ENCODE measurements at places on chromosomes 13 and 19.

DNA sequence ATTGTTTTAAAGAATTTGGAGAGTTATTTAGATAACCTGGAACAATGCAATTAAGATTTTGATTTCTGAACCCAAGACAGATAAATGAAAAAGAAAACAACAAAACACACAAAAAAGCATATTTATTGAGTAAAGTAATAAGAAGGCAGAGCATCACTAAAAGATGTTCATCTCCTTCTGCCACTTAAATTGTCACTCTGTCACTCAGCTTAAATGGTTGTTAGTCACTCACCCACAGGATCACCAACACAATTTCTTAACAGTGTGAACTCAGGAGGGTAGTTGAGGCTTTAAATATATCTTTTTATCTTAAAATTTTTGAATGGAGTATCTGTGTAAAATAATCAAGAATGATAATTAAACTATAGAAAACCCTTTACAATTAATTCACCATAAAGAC, 1215.5 kb upstream of the PCDH20 start:
- DNase-seq, result no peak

- DNase-seq, result peak; percentile 89
Measured at GRCh38 chr19:39996218-39996810, 546 bp upstream of the ZNF546 start.

DNA sequence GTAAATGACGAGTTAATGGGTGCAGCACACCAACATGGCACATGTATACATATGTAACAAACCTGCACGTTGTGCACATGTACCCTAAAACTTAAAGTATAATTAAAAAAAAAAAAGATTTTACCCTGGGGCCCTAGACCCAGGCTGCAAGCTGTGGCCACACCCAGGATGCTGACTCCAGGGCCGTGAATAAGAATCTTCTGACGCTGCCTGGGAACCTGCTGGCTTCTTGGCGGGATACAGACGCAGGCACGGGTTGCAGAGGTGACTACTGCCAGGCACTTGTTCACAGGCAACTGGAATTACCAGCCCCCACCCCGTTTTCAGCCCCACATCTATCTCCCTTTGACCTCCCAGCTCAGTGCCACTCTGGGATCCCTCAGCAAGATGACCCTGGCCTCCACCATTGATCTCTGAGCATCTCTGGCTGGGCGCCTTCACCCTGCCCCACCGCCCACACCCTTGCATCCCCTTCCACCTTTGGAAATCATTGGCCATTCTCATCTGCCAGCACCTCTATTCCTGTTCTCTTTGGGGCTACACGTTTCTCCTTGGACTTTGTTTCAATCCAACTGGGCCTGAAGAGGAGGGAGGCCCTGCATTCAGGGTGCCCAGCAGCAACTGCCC, 21.1 kb upstream of the CFAP97D2 start:
- no peak for DNase-seq

DNA sequence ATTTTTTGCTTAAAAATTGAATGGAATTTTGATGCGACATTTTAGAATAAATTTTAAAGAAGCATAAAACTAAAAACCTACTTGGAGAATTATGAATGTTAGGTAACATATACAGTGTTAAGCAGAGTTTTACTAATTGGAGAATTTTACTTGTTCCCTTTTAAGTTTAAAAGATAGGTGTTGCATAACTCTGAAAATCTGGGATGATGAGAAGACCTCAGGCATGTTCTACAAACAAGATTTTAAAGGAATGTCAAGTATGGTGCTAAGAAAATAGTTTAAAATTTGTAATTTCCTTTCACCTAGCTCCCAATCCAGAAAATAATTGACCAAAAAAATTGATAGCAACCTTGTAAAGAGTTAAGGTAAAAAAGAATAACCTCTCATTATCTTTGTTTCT, 135.8 kb downstream of the RFC3 start:
- no peak for DNase-seq

DNA sequence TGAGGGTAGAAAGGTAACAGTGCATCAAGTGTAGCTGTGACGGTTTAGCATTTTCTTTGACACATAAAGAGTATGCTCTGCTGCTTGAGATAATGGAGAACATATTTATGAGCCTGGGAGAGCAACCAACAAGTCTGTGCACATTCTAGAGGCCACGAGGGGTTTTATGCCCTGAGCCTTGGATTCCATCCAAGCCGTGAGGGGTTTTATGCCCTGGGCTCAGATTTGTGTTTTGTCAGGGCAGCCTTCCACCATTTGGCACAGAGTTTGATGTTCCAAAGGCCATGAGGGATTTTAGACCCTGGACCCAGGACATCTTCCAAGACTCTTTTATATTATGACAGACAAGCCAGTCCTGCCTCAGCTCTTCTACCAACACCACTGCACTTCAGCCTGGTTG, 106.4 kb downstream of the ZNF486 start:
- no peak for DNase-seq

GRCh38 chr13:109436055-109436622, 350.2 kb downstream of the IRS2 start:
- DNase-seq, result no peak

DNA sequence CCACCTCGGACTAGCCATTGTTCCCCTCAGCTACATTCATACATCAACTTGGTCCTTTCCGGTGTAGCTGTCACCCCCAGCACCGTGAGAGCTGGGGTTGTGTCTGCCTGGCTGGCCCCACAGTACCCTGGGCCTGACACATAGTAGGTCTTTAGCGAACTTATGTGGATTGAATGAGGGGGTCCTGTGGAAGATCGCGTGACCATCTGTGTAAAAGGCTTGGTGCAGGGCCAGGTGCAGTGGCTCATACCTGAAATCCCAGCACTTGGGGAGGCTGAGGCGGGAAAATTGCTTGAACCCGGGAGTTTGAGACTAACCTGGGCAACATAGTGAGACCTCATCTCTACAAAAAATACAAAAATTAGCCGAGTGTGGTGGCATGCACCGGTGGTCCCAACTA, 2.0 kb downstream of the SMARCA4 start:
- no peak for DNase-seq

DNA sequence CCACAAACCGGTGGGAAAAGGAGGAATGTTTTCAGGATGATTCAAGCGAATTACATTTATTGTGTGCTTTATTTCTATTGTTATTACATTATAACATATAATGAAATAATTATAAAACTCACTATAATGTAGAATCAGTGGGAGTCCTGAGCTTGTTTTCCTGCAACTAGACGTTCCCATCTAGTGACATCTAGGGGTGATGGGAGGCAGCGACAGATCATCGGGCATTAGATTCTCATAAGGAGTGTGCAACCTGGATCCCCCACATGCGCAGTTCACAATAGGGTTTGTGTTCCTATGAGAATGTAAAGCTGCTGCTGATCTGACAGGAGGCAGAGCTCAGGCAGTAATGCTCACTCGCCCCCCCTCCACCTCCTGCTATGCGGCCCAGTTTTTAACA, 54.5 kb downstream of the SPTBN4 start:
- peak; percentile 18 for DNase-seq

All from posterior cingulate gyrus (tissue), 11 donors.